ENCODE measurements at places on chromosomes 4 and X.

GRCh38 chrX:48942895-48943294, 14.5 kb downstream of the OTUD5 start:
- DNase-seq = no peak

DNA sequence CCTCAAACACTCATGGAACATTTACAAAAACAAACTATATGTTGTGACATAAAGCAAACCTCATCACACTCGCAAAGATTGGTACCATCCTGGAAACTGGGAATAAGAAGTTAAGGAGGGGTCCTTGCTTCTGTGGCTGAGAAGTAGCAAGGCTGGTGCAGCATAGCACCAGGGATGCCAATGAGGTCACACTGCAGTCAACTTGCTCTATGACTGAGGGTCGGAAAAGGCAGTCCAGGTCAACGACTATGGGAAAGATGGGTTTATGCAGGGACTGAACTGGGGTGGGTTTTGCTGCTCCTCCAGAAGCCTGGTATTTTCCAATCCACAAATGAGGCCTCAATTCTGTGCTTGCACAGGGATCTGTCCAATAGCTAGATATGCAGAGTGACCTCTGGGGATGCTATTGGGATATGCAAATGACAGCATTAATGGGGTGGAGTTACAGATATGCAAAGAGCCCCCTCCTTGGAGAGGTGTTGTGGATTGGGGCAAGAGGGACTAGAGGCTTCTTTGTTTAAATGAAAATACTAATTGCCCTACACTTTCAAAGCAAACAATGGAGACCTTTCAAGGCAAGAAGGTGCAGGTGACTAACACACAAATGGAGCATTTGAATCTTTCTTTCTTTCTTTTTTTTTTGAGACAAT, 7.2 kb upstream of the IL13RA1 start:
- no peak for DNase-seq

DNA sequence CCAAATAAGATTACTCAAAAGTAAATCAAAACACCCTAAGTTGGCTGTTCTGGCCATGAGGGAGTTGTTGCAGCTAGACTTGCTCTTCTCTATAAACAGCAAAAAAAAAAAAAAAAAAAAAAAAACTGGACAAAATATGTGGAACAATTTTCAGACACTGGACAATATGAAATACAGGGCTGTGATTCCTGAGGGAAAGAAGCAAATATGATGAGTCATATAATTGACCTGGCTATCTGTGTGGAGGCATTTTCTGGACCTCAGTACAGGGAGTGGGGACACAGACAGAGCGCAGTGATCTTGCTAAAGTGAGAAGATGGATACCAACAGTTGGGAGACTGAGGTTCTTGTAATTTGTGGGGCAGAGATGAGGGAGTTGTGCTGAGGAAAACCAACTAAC, 192.0 kb upstream of the HAND2 start:
- DNase-seq = no peak

DNA sequence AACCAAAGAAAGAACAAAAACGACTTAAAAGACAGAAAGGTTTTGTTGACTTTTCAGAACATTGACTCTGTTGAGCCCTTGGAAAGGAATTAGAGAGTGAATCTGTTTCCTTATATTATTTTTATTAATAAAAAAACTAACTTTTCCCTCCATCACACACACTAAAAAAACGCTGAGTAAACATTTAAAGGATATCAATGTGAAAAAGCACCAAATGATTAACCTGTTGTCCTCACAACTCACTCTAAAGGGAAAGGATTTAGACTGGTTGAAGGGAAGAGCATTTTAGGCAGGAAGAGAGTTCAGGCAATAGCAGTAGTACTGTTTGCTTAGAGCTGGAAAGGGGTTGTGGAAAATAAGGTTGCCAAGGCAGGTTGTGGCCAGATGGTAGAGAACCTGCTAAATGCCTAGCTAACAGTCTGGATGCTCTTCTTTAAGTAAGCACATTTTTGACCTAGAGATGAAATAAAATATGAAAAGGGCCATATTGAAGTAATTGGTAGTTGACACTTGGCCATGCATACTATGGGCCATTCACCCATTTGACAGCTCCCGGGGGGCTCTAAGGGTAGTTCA, 98.0 kb upstream of the NDP start:
- no peak for DNase-seq

DNA sequence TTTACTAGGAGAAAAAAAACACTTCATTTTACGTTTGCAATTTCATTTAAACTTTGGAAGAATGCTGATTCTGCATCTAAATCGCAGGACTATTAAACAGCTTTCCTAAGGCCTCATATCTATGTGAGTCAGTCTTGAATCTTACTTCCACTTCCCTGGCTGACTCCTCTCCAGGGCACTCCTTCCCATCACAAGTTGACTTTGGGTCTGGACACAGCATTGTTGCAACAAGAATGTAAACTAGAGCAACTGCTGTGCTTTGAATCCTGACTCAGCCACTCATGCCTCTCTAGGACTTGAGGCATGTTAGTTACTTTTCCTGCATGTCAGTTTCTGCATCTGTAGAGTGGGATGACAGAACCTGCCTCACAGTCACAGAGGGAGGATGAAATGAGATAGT, 413.8 kb downstream of the FAT4 start:
- DNase-seq = no peak

DNA sequence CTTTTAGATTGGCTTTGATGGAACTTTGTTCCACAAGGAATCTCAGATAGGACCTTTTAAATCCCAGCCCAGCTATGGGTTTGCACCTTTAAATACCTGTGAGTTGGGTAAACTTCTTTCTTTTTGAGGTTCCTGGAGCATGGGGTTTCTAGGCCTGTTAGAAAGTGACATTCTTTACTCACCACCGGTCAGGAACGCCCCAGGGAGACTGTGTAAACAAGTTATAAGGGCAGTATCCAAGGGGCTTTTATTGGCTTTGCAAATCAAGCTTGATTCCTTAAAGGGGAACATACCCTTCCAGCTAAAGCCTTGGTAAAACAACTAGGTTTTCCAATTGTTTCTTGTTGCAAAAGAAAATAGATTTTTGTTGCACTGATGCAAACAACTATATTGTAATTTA, 93.4 kb downstream of the TENT5D start:
- DNase-seq = no peak

DNA sequence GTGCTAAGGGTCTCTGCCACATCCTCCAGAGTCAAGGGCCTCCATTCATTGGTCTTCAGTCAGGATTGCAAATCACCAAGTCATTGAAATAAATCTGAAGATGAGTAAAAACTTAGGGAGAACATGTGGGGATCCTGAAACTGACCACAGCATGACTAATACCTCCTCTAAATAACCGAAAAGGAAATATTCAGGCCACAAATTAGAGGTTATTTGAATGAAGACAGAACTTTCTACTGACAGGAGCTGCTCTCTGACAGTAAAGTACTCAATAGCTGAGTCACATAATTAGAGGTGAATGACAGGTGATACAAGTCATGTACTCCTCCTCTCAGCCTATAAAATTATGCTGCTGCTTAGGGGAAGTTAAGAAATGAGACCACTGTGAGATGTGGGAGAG, 240.2 kb upstream of the F9 start:
- DNase-seq = no peak

DNA sequence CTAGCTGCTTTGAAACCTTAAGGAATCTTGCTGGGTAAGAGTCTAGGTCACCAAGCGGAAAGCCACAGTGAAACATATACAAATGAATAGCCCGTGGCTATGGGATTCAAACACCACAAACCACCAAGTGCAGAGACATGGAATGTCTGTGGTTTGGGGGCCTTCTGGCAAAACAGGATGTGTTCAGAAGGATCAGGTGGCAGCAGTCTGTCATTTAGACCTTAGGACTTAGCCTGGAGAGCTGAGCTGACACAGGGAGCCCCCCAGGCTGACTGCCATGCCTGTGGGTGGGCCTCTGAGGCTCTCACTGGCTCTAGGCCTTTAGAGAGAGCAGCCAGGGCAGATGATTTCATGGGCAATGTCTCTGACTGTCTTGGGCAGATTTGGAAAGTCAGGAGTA, 225.6 kb downstream of the FBXW7 start:
- DNase-seq = no peak

- DNase-seq = no peak
Measured at GRCh38 chrX:9440116-9440844, 24.6 kb upstream of the TBL1X start.
